Stimulated activated CD4-positive, alpha-beta T cell treated with anti-CD3 and anti-CD28 coated beads, Interleukin-1b, Interleukin-23, amount 100 ng/mL, for 1 hour (primary cell): ENCODE measurements at places on chromosomes 16 and 17.

DNA sequence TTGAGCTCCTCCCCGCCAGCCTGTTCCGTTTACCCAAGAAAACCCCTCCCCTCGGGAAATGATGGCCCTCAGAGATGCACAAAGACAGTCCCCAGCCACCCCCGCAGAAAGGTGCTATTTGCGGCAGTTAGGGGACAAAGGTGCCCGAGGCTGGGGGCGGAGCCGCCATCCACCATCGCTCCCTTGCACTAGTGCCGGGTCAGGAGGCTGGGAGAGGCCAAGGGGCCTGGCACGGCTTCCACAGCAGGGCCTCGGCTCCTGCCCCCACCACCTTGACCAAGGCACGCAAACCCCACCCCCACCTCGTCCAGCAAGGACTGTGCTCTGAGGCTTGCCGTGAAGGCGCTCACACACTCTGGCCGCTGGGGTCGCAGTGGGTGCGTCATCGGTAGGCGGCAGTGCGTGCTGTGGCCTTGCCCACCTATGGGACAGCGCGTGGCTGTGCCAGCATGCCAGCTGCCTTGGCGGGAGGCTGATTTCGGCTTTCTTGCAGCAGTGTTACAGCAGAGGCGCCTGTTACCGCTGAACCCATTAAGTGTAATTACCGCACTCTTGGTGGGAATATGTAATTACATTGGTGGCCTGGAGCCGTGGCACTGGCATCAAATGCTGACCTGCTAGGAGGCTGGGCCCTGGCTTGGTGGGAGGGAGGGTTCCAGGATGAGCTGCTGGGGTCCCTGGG is 31.8 kb downstream of the TPSG1 start:
- DNase-seq = no peak

DNA sequence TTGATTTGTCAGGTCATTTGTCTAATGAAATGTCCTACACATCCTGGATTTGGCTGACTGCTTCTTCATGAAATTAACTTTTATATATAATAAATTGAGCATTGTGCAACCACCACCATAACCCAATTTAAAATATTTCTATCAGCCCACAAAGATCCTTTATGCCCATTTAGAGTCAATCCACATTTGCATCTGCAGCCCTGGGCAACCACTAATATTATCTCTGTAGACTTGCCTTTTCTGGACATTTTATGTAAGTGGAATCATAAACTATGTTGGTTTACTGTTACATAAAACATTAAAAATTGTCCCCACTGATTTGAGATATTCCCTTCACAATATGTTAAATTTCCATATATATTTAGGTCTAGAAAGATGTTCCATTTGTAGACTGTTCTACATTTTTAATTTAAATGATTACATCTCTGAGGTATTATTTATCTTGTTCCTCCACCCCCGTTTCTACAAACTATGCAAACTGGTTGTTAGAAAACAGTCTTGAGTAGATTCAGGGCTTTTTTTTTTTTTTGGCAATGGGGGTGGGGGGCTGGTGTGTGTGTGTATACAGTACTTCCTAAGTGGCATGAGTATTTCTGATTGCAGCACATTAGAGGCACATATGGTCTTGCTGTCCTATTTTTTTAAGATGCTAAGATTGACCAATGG is 16.7 kb downstream of the RFWD3 start:
- DNase-seq = no peak

DNA sequence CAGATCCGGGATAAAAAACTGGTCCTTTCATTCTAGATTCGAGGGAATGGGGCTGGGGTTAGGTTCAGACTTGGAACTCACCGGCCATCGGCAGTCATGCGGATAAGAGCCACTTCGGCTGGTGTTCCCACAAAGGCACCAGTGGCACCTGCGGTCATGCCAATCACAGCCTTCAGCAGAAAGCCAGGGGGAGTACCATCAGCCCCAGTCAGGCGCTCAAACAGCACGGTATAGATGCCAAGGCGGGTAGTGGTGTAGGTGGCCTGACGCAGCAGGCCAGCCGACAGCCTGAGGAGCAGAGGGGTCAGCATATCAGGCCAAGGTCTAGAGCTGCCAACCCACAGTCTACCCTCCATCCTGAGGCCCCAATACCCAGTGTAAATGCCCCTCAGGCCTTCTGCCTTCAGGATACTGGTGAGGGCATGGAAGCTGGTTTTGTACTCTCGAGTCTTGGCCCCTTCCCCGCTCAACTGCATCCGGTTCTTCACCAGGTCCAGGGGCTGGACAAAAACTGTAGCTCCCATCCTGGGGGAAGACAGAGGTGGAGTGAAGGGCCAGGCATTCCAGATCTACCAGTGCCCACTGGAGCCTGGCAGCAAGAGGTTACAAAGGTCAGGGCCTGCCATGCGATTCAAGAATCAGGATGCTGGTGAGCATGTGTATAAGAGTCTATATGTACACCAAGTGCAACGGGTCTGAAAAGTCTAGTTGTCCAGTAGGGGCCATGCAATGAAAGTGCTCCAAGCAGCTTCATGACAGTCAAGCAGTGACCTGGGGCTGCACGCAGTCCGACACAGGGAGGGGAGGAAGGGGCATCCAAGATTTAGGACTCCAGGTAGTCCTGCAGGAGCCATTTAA is 929 bp downstream of the SLC25A11 start:
- DNase-seq = no peak

DNA sequence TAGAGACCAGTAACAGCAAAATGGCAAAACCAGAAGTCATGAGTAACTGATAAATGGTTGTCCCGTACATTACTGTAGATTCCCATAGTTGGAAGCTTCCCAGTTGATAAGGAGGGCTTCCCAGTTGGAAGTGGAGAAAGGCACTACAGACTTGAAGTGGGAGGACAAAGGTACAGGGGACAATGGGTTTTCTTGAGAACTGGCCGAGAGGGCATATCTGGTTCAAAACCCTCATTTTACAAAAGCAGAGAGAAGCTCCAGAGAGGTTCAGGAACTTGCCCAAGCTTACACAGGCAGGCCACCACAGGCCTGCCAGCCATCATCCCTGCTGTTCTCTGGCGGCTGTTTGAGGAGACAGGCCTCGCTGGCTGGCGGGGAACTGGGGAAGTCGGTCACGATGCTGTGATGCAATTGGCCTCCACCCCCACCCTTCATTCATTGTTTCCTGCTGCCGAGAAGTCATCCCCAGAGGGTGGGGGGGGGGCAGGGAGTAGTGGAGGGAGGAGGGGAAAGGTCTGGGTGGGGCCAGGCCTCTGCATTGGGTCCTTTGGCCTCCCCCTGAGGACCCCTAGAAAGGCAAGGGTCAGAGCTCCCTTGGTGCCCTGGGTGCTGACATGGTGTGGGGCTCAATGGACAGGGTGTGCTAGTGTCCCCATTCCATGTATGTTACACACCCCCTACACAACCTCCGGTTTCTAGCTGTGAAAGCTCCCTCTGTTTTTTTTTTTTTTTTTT is 3.0 kb downstream of the UBALD2 start:
- DNase-seq = no peak

- DNase-seq = no peak
Observed at GRCh38 chr17:12187658-12188057, 167.0 kb downstream of the MAP2K4 start.

DNA sequence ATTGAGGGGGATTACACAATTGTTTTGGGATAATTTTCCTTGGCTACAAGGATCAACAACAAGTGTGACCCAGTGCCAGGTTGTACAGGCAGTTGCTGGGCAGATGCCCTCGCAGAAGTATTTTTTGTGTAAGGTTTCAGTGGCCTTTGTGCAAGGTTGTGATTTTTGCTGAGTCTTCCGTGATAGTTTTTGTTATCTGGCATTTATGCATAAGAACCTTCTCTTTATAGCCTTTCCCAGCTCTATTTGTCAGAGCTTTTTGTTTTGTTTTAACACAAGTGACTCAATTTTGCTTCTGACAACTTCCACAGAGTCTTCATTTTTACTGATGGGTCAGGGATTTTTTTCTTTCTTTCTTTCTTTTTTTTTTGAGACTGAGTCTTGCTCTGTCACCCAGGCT is 6.7 kb upstream of the PRPSAP1 start:
- no peak for DNase-seq

- DNase-seq = no peak
Observed at GRCh38 chr17:39666601-39667261, 1.5 kb upstream of the PNMT start.

DNA sequence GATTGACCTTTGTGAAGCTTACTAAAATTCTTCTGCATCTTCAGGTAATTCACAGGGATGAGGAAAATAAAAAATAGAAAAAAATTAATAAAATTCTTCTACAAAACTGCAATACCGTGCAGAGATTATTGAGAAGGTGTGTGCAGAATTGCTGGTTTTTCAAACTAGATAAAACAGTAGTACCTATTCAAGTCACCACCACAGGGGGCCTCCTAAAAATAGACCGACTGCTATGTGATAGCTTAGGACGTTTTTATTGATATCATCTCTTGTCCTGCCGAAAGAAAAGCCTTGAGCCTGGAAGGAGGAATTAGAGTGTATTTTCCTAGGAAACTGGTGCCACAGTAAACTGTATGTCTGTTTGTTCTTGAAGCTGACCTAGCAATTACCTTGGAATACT is 325.9 kb downstream of the ZFHX3 start:
- DNase-seq = no peak

DNA sequence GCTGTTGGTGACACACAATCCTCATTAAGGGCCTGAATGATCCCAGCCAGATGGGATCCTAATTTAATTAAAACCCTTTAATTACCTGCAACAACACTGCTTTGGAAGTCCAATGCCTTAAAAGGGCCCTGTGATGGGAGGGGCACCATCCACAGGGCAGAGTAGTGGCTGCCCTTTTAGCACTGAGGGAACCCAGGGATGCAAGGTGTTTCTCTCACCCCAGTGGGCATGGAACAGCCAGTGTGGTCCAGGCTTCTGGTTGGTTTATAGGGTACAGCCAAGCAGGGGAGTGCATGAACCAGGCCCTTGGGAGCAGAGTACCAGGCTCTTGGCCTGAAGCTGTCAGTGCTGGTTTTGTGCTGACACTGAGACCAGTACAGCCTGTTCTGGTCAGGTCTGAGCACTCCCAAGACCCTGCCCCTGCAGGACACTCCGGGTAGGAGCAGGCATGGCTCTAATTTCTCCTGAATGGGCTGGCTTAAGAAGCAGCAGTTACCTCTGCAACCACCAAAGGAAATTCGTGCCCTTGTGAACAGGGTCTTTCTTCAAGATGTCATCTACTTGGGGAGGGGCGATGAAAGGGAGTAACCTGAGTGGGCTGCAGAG is 9.9 kb downstream of the NXPH3 start:
- no peak for DNase-seq

GRCh38 chr16:78955206-78955605 is 645.3 kb downstream of the MAF start:
- DNase-seq = no peak

GRCh38 chr16:1105888-1106620 is 10.0 kb upstream of the C1QTNF8 start:
- no peak for DNase-seq
